ENCODE measurements at places on chromosomes 6 and 20. TPM values are rescaled to one million over a fixed set of nuclear protein-coding genes. Genes with fewer than 3 reads are reported as not detected.

DNA sequence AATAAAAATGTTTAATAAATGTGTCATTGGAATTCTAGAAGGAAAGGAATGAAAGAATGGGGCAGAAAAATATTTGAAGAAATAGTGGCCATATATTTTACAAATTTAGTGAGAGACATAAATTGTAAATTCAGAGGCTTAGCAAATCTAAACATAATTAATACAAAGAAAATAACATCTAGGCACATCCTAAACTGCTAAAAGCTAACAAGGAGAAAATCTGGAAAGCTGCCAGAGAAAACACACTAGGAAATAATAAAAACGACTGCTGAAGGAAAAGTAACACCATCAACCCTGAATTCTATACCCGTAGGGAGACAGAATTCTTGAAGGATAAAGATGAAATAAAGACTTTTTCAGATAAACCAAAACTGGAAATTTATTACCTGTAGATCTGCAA lies 23.8 kb downstream of the CYB5R4 start:
- H3K27ac ChIP-seq, result no peak overlapping the region
- no peak for DNase-seq
- no peaks in the 10 kb centered on the region for H3K27me3 ChIP-seq
- H3K4me1 ChIP-seq, result peaks cover 5% of the 10 kb centered on the region

DNA sequence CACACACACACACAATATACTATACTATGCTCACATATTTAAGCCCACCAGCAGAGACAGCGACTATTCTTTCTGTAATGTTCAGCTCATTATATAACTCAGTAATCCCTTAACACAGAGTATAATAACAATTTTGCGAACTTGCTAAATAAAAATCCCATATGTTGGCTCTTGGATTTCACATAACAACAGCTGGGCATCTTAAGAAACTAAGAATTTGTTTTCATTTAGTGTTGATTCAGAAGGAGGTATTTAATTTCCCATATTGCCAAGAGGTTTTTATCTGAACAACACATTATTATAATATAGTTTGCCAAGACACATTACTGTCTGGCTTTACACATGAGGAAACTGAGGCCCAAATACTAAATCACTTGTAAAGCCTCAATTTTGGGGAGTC lies 7.4 kb downstream of the ECT2L start:
- no peak overlapping the region for H3K27ac ChIP-seq
- H3K4me1 ChIP-seq, result no peaks in the 10 kb centered on the region
- no peaks in the 10 kb centered on the region for H3K36me3 ChIP-seq
- no peaks in the 10 kb centered on the region for H3K27me3 ChIP-seq
- no peak for DNase-seq

DNA sequence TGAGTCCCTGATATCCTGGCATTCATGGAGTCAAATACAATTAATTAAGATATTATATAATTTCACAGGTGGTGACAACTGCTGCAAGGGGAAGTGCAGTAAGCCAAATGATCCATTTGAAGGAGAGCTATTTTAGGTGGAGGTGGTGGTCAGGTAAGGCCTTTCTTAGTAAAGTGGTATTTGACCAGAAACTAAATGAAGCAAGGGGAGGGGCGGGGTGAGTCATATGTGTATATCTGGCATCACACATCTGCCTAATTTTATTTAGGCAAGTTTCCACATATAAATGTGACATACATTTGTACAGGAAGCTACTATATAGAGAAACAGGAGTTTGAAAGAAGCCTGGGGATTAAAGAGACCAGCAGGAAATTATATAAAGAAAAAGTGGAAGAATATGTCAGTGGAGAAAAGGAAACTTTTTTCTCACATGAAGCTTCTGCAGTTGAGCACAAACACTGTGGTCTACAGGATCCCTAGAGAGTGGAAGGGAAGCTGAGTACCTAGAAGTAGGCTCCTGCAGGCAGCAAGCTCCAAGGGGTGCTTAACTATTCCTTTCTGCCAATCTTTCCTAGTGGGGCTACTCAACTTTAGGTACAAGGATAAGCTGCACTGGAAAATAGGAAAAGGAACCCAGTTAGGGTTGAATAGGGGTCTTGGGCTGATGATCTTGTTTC lies 99.6 kb downstream of the OGFRL1 start:
- DNase-seq, result no peak
- peaks cover 77% of the 10 kb centered on the region for H3K4me1 ChIP-seq
- peak overlapping the region; percentile 37 for H3K27ac ChIP-seq
- no peak overlapping the region for H3K4me3 ChIP-seq
- H3K27me3 ChIP-seq, result no peaks in the 10 kb centered on the region

GRCh38 chr6:79841577-79842375 lies 105.6 kb downstream of the ELOVL4 start:
- H3K27me3 ChIP-seq, result no peaks in the 10 kb centered on the region
- H3K27ac ChIP-seq, result no peak overlapping the region

DNA sequence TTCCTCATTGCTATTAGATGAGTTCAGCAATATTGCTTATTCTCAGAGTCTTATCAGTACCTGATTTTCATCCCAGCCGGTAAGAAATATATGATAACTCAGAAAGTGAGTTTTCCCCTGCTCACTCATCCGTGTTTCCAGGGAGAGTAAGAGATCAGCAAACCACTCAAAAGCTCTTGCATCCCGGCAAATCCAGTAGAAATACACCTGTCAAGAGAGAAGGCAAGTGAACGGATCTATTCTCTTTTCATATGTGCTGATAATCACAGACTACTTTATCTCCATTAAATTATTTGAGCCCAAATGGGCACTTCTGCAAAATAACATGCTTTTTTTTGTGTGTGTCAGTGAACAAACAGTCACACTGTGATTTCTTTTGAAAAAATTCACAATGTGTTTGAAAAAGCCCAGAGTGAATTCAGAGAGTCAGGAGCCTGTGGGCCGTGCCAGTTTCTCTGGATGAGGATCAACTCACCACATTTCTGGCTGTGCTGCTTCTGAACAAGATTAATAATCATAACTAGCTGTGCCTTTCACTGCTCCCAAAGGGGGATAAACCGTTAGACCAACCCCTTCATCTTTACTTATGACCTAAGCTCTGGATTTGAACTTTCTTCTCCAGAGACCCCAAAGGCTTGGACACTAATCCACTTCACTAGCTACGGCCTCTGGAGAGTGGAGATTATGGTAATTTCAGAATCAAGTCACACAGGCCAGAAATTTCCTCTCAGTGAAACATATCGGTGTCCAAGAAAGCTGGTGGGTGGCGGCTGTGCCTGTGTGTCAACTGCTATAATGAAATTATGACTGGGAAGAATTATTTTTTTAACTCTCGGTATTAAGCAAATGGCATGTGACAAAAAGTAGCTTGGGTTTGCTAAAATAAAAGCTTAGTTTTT lies 44.2 kb downstream of the NOX3 start:
- H3K36me3 ChIP-seq, result no peaks in the 10 kb centered on the region
- DNase-seq, result no peak
- H3K4me3 ChIP-seq, result no peak overlapping the region
- no peak overlapping the region for H3K27ac ChIP-seq
- no peaks in the 10 kb centered on the region for H3K4me1 ChIP-seq

DNA sequence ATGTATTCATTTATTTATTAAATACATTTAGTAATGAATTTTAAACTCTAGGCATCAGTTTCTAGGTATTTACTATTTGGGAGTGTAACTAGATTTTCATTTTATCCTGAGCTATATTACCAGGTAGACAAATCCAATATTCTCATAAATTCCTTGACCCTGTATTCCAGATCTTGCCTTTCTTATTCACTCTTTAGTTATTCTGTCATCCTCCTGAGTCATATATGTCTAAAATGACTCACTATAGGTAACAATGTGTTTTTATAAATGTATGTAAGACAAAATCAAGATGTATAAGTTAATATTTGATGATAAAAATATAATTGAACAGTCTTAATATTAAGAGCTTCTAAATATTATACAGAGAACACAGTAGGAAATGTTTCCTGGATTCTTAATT lies 642.1 kb upstream of the NRSN1 start:
- no peak overlapping the region for H3K4me3 ChIP-seq
- no peaks in the 10 kb centered on the region for H3K27me3 ChIP-seq
- DNase-seq, result no peak
- H3K27ac ChIP-seq, result no peak overlapping the region
- no peaks in the 10 kb centered on the region for H3K36me3 ChIP-seq

DNA sequence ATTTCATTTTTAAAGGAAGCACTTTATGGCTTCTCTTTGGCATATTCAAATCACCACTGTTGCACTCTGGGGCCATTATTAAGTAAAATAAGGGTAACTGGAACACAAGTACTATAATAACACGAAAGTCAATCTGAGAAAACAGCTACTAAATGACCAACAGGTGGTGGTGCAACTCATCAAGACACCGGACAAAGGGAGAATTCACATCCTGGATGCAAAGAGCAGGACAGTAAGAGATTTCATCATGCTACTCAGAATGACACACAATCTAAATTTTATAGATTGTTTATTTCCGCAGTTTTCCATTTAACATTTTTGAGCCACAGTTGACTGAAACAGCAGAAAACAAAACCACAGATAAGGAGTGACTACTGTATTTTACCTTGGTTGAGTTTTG lies 27.6 kb upstream of the LY86 start:
- H3K27me3 ChIP-seq, result no peaks in the 10 kb centered on the region
- H3K27ac ChIP-seq, result no peak overlapping the region
- no peaks in the 10 kb centered on the region for H3K36me3 ChIP-seq
- H3K4me3 ChIP-seq, result no peak overlapping the region

Gene CRISP2
- 0.83 TPM for total RNA-seq

Gene METTL24
- total RNA-seq, result 2.8 TPM

Gene SYNCRIP
- 78.7 TPM for total RNA-seq

Gene SOBP
- total RNA-seq, result 6.9 TPM

Gene TAP2
- 81.8 TPM for total RNA-seq

Gene SLC44A4
- 53.7 TPM for total RNA-seq

All from lower lobe of right lung (tissue), 2 donors.